ENCODE measurements at places on chromosomes 4 and X.

GRCh38 chr4:163818673-163819072 is 324.2 kb downstream of the TMA16 start:
- DNase-seq: no peak

GRCh38 chrX:24963823-24964222 is 51.9 kb downstream of the ARX start:
- DNase-seq: no peak

DNA sequence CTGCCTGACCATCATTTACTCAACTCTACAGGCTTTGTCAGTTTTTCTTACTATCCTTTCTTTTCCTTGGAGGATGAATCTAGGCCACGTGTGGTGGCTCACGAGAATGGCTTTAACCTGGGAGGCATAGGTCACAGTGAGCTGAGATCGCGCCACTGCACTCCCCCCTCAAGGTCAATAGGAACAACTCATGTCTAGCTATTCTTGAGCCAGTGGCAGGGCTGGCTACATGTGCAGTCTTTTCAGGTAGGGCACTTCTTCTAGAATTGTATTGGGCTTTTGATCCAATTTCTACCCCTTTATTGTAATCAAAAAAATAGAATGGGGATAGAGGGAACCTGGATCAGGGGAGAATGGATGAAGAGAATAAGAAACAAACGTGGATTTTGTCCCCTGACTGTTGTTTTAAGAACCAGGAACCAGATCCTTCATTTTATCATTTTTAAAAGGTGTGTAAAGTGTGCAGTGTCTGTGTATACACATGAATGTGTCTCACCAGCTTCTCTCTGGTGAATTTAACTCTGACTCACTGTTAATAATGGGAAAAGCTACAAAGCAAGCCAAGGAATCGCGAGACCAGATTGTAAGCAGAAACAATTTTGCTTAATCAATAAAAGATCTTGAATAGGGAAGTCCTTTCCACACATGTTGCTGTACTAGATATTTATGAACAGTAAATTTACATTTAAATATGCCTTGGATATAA is 283.9 kb upstream of the GPC4 start:
- DNase-seq: no peak

- no peak for DNase-seq
Measured at GRCh38 chr4:64144994-64145393, 264.3 kb downstream of the TECRL start.

DNA sequence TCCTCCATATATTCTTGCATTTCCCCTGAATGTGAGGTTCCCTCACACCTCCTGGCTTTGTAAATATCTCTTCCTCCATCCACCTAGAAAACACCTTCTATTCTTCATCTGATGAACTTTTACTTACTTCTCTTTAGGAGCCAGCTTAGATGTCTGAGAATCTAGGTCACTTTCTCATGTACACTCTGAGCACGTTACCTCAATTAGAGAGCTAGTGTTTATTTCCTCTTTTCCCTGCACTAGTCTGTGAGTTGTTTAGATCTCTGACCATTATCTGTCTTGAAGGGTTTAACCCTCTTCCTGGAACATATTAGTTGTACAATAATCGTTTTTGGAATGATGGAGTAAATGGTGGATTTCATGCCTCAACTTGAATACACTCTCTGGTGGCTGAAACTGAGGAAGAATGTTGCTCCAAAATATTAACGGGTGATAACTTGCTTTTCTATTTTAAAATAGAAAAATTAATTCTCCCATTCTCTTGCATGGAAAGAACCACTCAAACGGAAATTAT is 8.5 kb upstream of the NEIL3 start:
- DNase-seq: no peak

- DNase-seq: no peak
Measured at GRCh38 chrX:49191574-49192011, 5.4 kb upstream of the PRICKLE3 start.

- DNase-seq: no peak
Measured at GRCh38 chr4:38122060-38122459, 161.9 kb downstream of the PTTG2 start.

GRCh38 chr4:15955670-15956069 is 7.3 kb downstream of the FGFBP2 start:
- DNase-seq: no peak

DNA sequence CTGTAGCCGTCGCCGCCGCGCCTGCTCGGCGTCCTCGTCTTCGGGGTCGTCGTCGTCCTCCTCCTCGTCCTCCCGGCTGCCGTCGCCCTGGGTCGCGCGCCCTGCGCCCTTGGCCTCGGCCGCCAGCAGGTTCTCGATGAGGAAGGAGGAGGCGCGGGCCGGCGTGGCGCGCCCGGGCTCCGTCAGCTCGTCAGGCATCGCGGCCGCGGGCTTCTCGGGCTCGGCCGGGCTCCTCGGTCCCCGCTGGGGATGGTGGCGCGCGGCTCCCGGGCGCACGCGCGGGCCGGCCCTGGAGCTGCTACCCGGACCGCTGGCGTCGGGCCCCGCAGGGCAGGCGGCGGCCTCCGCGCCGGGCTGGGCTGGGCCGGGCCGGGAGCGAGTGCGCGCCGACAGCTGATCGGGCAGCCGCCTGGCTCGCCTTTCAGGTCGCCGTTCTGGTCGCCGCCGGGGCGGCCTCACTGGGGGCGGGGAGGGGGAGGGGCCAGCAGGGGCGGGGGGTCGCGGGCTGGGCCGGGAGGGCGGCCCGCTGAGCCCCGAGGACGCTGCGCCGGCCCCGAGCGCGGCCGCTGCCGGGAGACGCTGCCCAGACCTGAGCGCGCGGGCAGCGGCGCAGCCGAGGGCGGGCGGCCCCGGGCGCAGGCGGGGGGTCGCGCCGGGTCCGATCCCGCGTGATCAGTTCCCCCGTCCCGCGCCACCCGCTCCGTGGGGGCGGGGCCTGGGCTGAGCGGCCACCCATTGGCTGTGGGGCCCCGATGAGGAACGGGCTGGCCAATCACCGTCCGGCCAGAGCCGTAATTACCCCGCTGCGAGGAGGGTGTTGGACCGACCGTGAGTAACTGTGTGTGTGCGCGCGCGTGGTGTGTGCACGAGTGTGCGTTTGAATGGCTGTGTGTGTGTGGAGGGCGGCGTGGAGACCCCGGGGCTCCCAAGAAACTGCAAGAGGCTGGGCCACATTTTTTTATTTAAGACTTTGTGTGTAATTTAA is at the start of gene HMX1:
TSS of gene HMX1 (minus strand) at position 423 of the 985 bp plus-strand sequence. CDS start at position 198, 225 bp downstream.
- DNase-seq: no peak

- DNase-seq: no peak
Measured at GRCh38 chr4:32117693-32118092, 1397.5 kb downstream of the PCDH7 start.

Measured in NCI-H524 treated with DMSO at 0.1 percent for 48 hours (cell line).